Fibroblast of skin of right quadriceps (primary cell): ENCODE measurements at places on chromosomes 6 and 20.

DNA sequence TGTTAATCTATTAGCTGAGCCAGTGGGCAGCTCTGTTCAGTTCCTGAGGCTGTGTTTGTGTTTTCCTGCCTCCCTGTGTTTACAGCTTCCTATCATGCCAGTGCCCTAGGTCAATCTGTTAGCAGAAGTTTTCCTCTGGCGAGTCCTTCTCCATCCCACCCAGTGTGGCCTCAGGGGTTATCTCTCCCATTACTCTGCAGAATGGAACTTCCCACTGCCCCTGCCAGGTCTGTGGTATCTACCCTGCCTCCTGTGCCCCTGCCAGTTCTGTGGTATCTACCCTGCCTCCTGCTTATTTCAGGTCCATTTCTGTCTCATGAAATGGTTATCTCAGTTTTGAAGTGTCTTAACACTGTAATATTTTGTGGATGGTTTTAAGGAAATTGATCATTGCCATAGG lies 63.1 kb downstream of the SLX4IP start:
- no peak for DNase-seq

DNA sequence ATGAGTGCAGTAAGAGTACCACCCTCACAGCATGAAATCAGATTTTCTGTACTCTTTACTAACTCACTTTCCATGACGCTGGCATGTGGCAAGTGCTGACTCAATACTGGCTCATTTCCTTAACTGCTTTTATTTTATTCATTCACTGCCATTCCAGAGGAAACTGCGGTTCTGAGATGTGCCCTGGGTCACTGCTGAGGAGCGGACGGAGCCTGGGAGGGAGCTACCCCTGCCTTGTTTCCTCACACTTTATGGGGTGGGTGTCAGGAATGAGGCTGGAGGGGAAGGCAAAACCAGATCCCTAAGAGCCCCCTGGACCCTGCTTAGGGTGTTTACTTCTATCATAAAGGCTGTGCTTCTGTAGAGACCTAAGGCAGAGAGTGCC lies 14.4 kb downstream of the NT5E start:
- DNase-seq: peak; percentile 98

- peak; percentile 96 for DNase-seq
Measured at GRCh38 chr6:81767163-81767891, 14.8 kb upstream of the TENT5A start.

GRCh38 chr6:14379568-14379967 lies 262.0 kb downstream of the CD83 start:
- no peak for DNase-seq

GRCh38 chr6:35092362-35093117 lies 48.6 kb downstream of the TCP11 start:
- DNase-seq: peak; percentile 86

GRCh38 chr20:20603339-20603990 lies 109.0 kb downstream of the RALGAPA2 start:
- no peak for DNase-seq

- DNase-seq: no peak
Measured at GRCh38 chr6:44278774-44279697, 8.8 kb downstream of the TMEM151B start.

DNA sequence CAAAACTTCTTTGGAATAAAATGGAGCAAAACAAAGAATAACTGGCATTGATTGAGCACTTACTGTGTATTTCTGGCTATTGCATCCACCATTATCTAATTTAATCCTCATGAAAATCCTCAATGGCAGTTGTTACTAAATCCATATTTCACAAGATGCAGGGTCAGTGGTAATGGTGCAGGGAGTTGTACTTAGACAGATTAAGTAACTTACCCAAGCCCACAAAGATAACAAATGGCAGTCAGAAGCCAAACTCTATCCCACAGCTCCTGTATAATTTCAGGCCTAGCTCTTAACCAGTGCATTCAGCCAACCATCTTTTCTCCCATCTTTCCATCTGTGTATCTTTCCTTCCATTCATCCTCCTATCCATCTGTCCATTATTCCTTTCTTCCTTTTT lies 29.3 kb upstream of the SSTR4 start:
- no peak for DNase-seq

DNA sequence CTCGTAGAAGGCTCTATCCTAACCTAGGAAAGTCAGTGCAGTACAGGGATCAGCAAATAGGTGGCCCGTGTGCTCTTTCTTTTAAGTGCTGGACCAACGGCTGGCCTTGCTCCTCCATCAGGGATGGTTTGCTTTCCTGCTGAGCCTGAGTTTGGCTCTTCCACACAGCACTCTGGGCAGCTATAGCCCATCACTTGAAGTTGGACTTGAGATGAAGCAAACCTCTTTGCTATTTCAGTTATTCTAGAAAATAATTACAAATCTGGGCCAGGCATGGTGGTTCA lies 66.9 kb upstream of the KCNK16 start:
- peak; percentile 22 for DNase-seq

DNA sequence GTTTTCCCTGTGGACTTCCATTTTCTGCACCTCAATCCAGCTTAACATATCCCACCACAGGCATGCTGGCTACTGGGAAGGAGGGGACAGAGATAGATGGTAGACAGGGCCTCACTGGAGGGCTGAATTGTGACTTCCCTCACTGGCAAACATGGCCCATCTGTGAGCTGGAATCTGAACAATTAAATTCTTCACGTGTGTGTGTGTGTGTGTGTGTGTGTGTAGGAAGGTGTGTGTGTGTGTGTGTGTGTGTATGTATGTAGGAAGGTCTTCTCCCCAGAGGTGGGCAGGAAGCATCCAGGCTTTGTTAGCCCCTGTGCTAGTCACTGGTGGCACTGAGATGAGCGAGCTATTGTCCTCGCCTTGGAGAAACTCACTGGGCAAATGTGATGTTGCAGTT lies 5.4 kb upstream of the TOX2 start:
- no peak for DNase-seq

DNA sequence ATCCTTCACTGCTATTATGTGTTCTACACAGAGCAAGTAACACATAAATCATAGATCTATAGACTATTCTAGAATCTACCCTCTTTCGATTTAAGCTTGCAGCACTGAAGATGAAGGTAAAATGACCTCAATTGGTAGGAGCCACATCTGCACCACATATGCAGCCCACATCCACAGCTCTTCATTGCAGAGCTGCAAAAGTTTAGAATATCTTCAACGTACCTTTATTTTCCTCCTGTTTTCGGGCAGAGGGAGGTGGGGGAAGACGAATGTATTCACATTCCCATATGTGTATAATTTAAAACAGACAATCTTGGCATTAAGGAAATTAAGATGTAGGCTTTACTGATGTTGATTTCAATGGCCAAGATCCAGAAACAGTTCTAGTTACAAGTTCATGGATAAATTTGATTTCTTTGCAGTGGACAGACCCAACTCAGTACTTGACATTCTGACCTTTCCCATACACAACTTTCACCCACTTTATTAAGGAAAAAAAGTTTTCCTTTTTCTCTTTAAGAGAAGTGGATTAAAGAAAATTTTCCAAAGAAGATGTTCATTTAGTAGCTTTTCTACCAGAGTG lies 14.0 kb downstream of the EPB41L2 start:
- peak; percentile 70 for DNase-seq

DNA sequence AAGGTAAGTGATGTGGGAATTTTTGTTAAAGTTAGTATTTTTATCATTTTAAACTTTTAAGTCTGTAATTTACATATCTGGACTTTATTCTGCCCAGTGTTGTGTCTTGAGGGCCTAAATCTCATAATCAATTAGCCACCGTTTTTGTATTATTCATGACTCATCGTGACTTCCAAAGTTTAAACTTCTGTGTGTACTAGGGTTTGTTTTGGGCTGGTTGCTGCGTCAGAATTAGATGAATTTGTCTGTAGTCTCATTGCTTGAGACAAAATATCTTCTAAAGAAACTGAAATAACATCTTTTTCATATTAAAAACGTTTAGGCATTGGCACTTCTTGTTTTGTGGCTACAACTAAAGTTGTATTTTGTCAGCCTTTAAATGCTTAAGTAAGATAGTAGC lies 41.3 kb downstream of the CDYL start:
- peak; percentile 18 for DNase-seq

DNA sequence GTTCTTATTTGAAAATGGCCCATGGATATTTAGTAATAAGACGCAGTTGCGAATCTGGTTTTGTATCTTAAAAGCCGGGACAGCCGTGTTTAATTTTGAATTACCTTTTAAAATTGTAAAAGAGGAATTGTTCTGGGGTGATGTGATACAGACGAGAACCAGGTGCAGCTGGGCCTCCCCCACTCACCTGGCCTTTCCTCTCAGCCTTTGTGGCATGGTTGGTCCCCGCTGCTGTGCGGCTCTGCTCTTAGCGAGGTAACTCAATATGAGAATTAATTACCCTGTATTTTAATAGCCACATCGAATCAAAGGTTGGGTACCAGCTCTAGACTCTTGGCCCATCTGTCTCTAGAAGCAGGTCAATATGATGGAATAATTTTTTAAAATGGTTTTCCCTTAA lies 56.5 kb upstream of the DACT2 start:
- DNase-seq: no peak

GRCh38 chr6:158018041-158018771 lies 36.5 kb downstream of the SYNJ2 start:
- peak; percentile 51 for DNase-seq

GRCh38 chr20:11227602-11228001 lies 553.8 kb upstream of the JAG1 start:
- DNase-seq: peak; percentile 31

DNA sequence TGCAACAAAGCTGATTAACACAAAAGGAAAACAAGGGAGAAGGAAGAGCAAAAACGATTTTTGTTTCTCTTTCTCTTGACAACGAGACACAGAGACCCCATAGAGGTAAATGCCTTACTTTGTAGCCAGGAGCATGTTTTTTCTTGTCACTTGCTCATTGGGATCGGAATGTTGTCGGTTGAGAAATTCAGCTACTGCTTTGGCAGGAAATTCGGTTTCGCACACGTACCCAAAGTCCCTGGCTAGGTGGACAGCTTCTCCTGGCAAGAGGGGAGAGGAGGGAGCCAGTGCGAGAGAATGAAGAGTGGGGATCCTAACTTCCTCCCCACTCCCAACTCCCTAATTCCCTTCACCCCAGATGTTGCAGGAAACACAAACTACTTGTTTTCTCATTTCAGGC lies 14.5 kb downstream of the TFAP2A start:
- DNase-seq: no peak

- no peak for DNase-seq
Measured at GRCh38 chr6:11459079-11459610, 78.4 kb upstream of the TMEM170B start.

GRCh38 chr6:167664678-167665660 lies 161.7 kb upstream of the AFDN start:
- no peak for DNase-seq

DNA sequence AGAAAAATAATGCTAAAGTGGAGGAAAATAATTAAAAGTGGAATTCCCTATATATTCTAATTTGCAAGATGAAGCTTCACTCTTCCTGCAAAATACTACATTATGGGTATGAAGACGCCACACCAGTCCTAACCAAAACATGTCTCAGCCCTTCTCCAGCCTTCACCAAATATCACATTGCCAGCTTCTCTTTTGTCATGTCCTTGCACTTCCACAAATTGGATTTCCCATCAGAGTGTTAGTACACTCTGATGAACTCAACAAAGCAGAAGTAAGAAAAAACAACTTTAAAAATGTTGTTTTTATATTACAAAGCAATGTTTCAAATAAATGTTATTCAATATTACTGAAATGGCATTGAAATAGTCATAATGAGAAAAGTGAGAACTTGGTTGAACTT lies 62.4 kb upstream of the RNF146 start:
- DNase-seq: no peak

- DNase-seq: no peak
Measured at GRCh38 chr6:167747645-167748044, 79.1 kb upstream of the AFDN start.

DNA sequence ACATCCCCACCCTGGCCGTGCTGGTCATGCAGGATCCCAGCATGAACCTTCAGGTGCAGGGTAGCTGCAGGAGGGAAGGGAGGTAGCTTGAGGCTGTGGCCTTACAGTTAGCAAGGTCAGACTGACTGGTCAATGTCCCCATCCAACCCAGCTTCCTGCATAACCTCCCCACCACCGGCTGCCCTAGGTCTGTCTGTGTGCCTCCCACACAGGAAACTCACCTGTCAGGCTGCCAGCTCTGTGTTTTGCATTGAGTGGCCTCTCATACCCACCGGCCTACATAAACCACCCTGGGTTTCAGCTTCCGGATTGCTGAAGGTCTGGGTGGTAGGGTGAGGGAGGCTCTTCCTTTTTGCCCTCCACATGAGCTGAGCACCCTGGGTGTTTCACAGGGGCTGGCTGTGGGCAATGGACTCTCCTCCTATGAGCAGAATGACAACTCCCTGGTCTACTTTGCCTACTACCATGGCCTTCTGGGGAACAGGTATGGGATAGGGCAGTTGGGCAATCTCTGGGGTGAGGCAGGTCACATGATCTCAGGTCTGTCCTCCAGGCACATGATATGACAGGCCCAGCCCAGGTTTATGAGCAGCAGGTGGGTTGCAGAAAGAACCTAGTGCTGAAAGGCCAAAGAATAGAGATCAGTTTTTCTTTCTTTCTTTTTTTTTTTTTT lies 1.8 kb downstream of the CTSA start:
- DNase-seq: no peak

DNA sequence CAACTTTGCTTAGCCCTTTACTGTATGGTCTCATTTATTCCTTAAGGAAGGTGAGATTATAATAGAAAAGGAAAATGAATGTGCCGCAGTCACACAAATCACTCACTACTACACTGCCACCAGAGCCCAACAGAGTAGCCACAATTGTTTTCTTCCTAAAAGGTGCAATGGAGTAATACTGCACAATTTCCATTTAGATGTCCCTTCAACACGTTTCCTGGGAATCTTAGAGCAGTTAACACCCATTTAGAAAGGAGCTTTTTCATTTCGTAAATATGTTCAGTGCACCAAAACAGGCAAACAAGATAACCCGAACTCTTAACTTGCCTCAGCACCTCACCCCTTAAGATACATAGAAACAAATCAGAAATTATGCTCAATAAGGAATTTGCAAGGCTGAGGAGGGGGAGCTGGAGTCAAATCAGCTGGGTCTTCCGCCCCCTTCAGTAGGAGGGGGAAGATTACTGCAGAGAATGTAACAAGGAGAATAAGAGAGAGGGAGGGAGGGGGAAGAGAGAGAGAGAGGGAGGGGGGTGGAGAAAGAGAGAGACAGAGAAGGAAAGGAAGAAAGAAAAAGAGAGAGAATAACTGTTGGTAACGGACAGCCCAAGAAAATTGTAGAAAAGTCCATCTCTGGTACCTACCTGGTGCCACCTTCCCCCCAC lies 155.5 kb downstream of the BCAS1 start:
- no peak for DNase-seq

DNA sequence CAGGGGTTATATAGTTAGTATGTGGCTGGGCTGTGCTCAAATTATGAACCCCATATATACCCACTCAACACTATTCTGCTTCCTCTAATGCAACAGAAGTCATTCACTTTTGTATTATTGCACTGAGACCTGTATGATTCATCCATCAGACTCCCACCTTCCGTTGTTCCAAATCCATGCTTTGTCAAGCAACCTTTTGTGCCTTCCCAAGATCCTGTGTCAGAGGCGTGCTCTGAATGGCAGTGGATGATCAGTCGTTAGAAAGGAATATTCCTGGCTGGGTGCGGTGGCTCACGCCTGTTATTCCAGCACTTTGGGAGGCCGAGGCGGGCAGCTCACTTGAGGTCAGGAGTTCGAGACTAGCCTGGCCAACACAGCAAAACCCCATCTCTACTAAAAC lies 103.2 kb downstream of the SH3BGRL2 start:
- DNase-seq: no peak

GRCh38 chr6:26312096-26312463 lies 52.9 kb upstream of the BTN3A2 start:
- no peak for DNase-seq

GRCh38 chr6:74283532-74283931 lies 587.5 kb downstream of the CD109 start:
- no peak for DNase-seq

GRCh38 chr6:74867291-74867690 lies 338.6 kb downstream of the COL12A1 start:
- DNase-seq: peak; percentile 58
